ENCODE measurements at places on chromosomes 3 and 15.

- DNase-seq: no peak
Measured at GRCh38 chr3:69297501-69297900, 88.4 kb downstream of the FRMD4B start.

GRCh38 chr15:50077651-50078050 is 41.4 kb downstream of the ATP8B4 start:
- peak; percentile 49 for DNase-seq

GRCh38 chr3:126552688-126553283 is 5.9 kb downstream of the C3orf22 start:
- DNase-seq: no peak

DNA sequence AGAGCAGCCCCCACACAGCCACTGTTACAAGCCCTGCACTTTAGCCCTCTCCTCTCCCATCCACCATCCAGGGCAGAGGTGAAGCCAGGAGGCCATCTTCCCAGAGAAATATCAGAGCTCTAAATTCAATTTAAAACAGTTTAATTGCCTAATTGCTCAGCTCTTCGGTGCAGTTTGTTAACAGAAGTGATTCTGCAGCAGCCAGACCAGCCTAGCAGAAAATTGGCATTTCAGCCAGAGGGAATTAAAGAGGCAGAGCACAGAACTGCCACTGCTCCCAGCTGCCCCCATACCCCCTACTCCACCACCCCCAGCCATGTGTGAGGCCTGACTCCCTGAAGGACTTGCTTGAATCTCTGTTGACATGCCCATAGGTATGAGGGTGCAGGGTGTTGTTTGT is 38.5 kb downstream of the TPRA1 start:
- DNase-seq: no peak

Data from femur (tissue), 1 donor.